ENCODE measurements at places on chromosomes 2 and 18. TPM values are rescaled to one million over a fixed set of nuclear protein-coding genes. Genes with fewer than 3 reads are reported as not detected.

UPP2 gene
- total RNA-seq: not detected

GRCh38 chr18:68342039-68342659 is 372.8 kb downstream of the TMX3 start:
- DNase-seq: no peak

DNA sequence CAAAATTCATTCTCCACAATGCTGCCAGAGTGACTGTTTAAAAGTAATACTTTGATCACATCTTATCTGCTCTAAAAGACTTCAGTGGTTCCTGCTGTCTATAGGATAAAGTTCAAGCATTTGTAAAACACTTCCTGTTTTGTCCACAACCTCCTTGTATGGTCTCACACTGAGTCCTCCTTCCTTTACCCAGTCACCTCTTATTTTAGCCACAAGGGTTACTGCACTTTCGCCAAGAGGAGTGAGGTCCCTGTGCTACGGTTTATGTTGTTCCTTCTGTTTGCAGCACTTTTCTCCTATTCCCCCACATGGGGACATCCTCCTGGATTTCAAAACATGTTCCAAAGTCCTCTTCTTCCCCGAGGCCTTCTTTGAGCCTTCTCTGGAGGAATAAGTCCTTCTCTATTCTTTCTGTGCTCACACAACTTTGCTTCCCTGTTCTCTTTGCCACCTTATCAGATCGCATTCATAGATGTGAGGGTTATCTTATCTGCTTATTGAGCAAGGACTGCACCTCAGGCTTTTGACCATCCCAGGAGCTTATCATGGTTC is 112.2 kb upstream of the NABP1 start:
- no peak for DNase-seq

INPP1 gene
- 45.8 TPM for total RNA-seq

DNA sequence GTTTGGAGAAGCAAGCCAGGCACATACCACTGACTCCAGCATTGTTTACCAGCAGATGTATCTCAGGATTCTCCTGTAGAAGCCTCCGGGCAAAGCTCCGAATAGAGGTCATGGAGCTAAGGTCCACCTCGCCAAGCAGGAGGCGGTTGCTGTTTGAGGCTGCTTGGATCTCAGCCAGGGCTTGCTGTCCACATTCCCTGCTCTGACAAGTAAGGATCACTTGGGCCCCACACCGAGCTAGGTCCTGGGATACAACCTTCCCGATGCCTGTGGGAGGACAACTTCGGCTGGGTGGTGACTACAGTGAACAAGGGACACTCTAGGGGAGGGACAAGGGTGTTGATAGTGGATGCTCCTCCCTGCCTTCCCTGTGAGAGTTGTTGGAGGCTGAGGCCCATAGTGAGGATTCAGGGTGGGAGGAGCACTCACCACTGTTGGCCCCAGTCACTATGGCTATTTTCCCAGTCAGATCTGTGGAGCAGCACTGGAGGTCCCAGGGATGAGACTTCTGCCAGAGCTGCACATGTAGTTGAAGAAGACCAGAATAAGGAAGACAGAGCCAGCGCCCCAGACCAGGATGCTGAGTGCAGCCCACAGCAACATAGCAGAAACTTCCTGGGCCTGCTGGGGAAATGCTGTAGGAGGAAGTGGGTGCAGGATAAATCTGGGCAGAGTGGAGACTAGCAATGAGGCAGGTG is 8.3 kb downstream of the C2orf81 start:
- no peak for DNase-seq

GRCh38 chr2:142462306-142462705 is 331.5 kb upstream of the LRP1B start:
- no peak for DNase-seq

CFC1 gene
- 0.73 TPM for total RNA-seq

DNA sequence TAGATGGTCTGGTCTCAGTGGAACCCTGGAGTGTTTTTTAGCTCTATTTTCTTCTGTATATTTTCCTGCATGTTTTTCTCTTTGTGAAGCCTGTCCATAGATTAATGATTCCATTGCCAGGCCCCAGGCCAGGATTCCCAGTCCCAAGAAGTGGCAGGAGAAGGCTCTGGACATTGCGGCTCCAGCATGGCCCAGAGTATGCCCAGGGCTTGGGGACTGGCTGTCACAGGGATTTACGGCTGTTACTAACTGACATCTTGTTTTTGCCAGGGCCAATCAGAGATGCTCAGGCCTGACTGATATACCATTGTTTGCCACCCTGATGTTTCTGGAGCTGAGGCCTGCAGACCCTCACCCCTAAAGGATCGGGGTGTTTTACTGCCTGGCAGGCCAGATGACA is 59.0 kb downstream of the PRKCE start:
- DNase-seq: no peak

- no peak for DNase-seq
These were observed 8.1 kb downstream of the SIX2 start for GRCh38 chr2:45000921-45001868.

- DNase-seq: no peak
These were observed 106.8 kb downstream of the HRH4 start for GRCh38 chr18:24567199-24567598.

KRCC1 gene
- 58.4 TPM for total RNA-seq

DNA sequence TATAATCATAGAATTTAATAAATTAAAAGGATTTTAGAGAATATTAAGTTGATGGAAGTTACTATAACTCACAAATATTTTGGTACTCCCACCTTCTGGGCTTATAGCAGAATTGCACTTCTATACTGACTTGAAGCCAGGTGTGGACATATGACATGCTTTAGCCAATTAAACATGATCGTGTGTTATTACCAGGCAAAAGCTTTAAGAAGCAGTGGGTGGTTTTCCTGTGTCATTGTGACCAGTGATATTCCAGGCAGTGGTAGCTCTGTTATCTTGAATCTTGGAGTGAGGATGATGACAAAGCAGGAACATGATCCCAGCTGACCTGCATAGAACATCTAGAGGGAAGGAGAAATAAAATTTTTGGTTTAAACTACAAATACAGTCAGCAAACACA is 370.9 kb upstream of the ZEB2 start:
- DNase-seq: no peak

DNA sequence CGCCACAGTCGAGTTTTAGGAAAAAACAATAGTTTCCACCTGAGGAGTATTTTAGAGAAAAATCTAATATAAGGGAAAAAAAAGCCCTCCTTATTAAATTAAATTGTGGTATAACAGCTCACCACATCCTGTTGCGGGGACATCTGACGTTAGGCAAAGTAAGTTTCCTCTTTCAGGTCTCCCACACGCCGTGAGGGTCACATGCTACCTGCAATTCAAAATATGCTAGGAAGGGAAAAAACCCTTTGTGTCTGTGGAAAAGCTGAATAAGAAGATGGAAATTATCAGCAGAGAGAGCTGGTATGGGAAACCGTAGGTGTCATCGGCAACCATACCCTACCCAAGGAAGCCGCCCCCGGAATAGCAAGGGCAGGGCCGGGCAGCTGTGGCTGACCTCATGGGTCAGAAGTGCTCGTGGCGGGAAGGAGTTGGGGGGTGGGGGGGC is 128.0 kb downstream of the NFATC1 start:
- DNase-seq: peak; percentile 41

DNA sequence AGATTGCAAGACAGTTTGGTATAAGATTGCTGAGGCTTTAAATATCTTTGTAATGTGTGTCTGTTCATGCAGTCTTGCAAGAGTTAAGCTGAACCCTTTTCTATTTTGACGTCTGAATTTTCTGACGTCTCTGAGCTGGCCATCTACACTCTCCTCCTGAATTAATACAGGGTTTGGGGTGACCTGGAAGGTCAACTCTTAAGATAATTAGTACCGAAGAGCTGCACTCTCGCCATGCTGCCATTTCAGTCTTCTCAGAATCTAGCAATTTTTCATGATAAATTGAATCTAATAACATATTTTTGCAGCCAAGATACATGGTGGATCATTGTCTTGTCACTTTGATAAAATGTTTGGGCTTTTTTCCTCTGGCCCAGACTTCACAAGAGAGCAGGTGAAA is 1245.2 kb upstream of the CELF4 start:
- no peak for DNase-seq

CHRNG gene
- not detected for total RNA-seq

- DNase-seq: no peak
These were observed 52.9 kb downstream of the ADI1 start for GRCh38 chr2:3466482-3466863.

BCL2L11 gene
- 21.2 TPM for total RNA-seq

DNA sequence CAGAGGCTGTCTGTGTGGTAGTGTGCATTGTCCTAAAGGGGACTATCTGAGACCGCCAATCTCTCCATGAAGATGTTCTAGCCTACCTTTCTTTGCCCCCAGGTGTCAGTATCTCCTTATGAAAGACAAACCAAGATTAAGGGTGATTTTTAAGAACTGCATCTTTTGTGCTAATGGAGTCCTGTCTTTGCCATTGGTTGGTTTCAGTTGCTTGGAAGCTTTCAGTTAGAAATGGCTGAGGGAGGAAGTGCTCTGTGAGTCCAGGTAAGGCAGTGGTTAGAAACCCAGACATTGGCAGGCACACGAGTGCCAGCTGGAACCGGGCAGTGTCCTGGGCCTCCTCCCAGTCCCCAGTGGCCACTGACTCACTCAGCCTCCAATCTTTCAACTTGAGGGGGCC is 111.3 kb downstream of the DOCK10 start:
- no peak for DNase-seq

DNA sequence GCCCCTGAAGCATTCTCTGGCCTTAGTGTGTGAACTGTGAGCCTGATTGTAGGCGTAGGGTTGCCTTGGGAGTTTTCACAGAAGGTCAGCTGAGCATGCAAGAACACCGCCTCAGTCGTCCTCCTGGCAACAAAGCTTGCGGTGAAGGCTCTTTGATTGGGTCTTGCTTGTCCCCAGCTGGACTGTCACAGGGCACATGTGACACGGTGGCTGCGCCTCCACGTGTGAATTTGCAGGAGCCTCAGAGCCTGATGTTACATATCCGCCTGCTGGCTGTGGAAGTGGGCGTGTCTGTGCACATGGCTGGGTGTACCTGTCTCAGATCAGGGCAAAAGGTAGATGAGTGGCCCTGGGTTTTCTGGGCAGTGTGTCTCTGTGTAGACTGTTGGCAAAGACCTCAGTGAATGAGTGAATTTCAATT is 228.7 kb downstream of the HAUS1 start:
- DNase-seq: no peak

GRCh38 chr2:105977807-105978206 is 216.3 kb downstream of the UXS1 start:
- DNase-seq: no peak

DNA sequence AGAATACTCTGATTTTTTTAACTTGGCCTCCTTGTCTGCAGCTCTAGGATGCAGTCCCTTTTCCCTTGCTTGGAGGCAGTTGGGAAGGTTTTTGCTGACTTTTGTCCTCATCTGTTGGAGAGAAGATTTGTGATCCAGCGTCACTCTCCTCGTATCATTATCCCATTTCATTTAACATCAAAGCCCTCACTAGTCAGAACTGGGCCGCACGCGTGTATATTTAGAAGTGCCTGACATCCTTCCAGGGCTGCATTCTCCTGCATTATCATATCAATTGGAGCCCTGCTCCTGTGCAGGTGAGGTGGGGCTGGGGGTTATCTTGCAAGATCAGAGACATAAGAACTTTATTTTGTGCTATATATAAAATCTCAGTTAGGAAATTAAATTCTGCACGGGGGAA is 435.1 kb upstream of the HS6ST1 start:
- no peak for DNase-seq

GALR1 gene
- total RNA-seq: 0.46 TPM

DNA sequence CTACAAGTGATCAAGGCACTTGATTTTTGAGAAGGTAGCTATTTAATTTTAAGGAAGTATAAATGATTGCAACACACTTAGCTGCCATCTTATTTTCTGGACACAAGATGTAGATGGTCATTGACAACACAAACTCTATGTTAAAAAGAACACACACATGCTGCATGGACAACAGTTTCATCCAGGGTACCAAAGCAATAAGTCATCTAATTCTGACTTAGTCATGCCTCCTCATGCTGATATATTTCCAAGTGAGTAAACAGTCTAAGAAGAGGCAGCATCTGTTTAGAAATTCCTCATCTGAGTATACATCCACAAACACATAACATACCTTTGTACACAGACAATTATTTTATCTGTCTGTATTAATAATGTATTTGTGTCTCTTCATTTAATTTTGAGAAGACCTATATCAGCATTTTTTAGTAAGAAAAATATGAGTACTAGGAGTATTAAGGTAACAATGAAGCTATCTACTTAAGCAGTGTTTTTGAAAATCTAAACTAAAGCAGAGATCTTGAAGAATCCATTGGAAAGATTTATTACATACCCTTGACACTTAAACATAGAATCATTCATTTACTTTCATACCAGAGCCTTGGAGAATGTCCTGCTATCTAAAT is 84.9 kb downstream of the SCN1A start:
- DNase-seq: no peak

- DNase-seq: peak; percentile 49
These were observed 9.9 kb downstream of the TOGARAM2 start for GRCh38 chr2:28991021-28991420.

LONRF2 gene
- total RNA-seq: 1.6 TPM

DNA sequence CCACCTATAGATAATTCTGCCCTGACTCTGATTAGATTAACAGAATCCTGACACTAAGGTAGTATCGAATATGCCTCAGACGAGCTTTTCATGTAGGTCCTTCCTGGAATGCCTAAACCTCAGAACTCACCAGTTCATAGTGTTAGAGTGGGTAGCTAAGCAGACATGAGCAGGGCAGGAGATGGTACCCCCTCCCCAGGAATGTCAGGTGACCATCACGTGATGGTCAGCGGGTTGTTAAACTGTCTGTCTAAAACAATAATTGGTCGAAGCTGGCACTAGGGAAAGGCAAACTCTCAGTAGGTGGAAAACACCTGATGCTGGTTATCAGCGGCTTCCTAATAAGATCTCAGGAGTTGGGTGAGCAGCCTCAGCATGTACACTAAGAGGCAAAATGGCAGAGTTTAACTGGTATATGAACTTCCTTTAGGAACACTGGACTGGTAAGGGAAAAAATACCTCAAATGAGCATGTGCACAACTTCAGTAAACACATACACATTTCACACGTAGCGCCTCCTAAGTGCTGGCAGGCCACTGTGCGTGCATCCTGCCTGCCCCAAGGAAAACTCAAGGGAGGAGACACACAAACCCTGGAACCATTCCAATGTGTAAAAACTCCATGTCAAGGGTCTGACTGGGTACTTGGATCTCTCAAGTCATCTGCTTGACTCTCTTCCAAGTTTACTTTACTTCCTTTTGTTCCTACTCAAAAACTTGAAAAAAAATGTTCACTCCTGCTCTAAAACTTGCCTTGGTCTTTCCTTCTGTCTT is 339.5 kb downstream of the GULP1 start:
- no peak for DNase-seq

DNA sequence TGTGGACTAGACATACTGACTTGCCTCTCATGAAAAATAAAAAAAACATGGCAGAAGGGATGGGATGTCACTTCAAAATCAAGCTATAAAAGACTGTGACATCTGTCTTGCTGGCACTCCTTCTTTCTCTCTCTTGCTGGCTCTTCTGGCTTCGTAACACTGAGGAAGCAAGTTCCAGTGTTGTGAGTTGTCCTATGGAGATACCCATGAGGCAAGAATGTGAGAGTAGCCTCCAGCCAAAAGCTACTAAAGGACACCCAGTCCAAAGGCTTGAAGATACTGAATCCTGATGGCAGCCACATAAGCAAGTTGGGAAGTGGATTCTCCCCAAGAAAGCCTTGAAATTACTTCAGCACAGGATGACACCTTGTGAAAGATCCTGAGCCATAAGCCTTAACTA is 376.1 kb upstream of the TMEFF2 start:
- DNase-seq: no peak
